ENCODE measurements at places on chromosomes 1 and 21.

- DNase-seq, result no peak
These were observed 34.6 kb downstream of the COQ8A start for GRCh38 chr1:226974544-226975258.

DNA sequence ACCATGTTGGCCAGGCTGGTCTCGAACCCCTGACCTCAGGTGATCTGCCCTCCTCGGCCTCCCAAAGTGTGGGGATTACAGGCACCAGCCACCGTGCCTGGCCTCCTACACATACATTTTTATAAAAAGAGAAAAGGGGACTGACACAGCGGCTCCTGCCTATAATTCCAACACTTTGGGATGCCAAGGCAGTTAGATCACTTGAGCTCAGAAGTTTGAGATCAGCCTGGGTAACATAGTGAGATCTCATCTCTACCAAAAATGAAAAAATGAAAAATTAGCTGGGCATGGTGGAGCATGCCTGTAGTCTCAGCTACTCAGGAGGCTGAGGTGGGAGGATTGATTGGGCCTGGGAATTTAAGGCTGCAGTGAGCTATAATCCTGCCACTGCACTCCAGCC is 23.4 kb downstream of the ZNF281 start:
- no peak for DNase-seq

- no peak for DNase-seq
These were observed 8.8 kb downstream of the PIGR start for GRCh38 chr1:206937425-206937824.

GRCh38 chr1:101745551-101746270 is 251.0 kb downstream of the OLFM3 start:
- DNase-seq, result no peak

DNA sequence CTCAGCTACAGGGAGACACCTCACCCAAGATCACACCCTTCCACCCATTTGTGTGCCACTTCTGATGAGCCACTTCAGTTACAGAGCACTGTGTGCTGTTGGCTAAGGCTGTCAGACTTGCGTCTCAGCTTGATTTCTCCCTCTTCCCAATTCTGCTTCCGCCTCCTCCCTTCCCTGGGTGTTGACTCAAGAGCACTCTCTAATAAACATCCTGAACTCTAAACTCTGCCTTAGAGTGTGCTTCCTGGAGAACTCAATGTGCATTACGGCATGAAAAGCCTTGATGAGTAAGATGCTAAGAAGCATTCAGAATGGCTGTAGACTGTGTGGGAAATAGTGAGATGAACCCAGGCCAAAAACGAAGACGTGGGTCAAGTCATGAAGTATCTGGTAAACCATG is 54.9 kb upstream of the S1PR1 start:
- DNase-seq, result no peak

DNA sequence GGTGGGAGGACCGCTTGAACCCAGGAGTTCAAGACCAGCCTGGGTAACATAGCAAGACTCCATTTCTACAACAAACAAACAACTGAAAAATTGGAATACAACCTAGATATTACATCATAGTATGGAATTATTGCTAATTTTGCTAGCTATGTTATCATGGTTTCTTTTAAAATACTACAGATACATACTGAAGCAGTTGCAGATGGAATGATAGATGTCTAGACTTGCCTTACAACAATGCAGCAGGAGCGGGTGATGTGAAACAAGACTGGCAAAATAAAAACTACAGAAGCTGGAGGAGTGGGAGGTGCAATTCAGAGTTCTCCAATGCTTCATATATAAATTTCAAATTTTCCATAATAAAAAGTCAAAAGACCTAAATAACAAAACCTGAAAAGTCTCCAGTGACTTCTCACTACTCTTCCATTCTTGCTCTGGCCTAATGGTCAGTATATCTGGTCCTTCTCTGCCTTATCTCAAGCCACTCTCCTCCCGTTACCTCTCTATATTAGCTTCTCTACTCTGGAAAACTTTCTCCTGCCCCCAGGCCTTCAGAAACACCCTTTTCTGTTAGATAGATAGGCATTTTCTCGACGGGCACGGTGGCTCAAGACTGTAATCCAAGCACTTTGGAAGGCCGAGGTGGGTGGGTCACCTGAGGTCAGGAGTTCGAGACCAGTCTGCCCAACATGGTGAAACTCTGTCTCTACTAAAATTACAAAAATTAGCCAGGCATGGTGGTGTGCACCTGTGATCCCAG is 28.5 kb upstream of the TMEM200B start:
- DNase-seq, result no peak

Measured in activated gamma-delta T cell treated with Interleukin-2 at 50 U/mL for 16 hours (primary cell).